ENCODE measurements at places on chromosomes 11 and 22. TPM values are rescaled to one million over a fixed set of nuclear protein-coding genes. Genes with fewer than 3 reads are reported as not detected.

INPP5J gene
- total RNA-seq, result not detected

- DNase-seq, result no peak
- H3K4me1 ChIP-seq, result peaks cover 6% of the 10 kb centered on the region
- H3K27me3 ChIP-seq, result no peaks in the 10 kb centered on the region
- H3K36me3 ChIP-seq, result peaks cover 22% of the 10 kb centered on the region
- no peak overlapping the region for H3K27ac ChIP-seq
- H3K4me3 ChIP-seq, result no peak overlapping the region
Observed at GRCh38 chr22:49604732-49605302, 222.9 kb downstream of the BRD1 start.

DNA sequence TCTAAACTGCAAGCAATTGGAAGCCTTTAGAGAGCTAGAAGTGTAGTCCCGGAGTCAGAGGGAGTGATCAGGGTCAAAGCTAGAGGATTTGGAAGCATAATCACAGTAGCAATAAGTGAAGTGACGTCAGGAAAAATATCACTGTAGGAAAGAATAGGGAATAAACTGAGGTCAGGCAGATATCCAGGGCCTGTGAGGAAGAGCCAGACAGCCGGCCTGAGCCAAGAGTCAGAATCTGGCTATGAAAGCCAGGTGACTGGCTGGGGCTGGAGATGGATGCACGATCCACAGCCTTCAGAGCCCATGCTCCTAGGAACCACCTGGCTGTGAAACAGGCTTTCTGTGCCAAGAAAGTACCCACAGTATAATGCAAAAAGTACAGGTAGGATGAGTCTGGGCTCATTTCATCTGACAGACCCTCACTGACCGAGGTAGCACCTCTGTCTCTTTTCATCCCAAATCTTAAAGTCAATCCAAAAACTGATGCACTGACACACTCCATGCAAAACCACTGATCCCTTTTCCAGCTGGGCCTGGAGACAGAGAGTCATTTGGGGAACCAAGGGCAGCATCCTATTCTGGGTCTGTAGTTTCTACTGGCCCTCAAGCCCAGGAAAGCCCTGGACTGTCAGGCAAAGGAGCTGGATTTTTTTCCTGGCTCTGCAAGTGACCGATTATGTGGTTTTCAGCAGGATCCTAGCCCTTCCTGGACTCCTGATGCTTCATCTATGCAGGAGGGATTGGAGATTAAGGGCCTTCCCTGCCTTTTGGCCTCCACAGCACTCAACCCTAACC lies 21.3 kb downstream of the TRIM66 start:
- no peak overlapping the region for H3K27ac ChIP-seq
- peaks cover 9% of the 10 kb centered on the region for H3K36me3 ChIP-seq
- H3K4me1 ChIP-seq, result peaks cover 1% of the 10 kb centered on the region
- no peaks in the 10 kb centered on the region for H3K27me3 ChIP-seq

DNA sequence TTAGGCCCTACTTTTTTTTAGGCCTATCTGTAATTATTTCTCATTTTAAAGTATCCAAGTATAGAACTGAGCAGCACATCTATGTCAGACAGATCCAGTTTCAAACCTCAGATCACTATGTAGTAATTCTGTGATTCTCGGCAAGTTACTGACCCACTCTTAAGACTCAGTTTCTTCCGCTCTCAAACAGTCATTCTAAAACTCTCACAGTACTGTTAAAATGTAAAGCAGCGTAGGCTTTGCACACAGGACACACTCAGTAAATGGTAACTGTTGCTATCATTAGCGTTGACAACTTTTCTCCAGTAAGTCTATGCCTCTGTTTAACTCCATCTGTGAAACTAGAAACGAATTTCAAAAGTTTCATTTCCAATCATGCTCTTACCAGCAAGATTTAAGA lies 277.1 kb downstream of the TTC28 start:
- H3K36me3 ChIP-seq, result no peaks in the 10 kb centered on the region
- H3K27me3 ChIP-seq, result no peaks in the 10 kb centered on the region
- no peak for DNase-seq
- peak overlapping the region; percentile 56 for H3K27ac ChIP-seq

- peaks cover 3% of the 10 kb centered on the region for H3K36me3 ChIP-seq
- peaks cover 27% of the 10 kb centered on the region for H3K4me1 ChIP-seq
- H3K4me3 ChIP-seq, result no peak overlapping the region
- no peak for DNase-seq
Observed at GRCh38 chr22:24481641-24482040, 13.5 kb upstream of the UPB1 start.

DNA sequence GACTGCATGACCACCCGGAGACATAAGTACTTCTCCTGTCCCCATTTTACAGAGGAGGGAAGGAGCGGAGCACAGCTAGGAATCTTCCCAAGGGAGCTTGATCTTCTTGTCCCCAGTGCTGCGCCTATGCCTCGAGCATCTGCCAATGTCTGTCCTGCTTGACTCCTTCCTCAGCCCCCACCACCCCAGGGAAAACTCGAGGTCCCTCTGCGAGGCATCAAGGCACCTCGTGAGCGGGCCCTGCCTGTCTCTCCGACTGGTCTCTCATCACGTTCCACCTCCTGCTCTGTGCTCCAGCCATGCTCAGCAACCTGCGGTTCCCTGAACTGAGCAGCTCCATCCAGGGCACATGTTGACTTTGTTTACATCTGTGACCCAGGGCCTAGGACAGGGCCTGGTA lies 2.5 kb downstream of the NCF4 start:
- peaks cover 51% of the 10 kb centered on the region for H3K36me3 ChIP-seq
- H3K4me3 ChIP-seq, result no peak overlapping the region
- peaks cover 65% of the 10 kb centered on the region for H3K4me1 ChIP-seq
- H3K27me3 ChIP-seq, result no peaks in the 10 kb centered on the region
- no peak for DNase-seq

DNA sequence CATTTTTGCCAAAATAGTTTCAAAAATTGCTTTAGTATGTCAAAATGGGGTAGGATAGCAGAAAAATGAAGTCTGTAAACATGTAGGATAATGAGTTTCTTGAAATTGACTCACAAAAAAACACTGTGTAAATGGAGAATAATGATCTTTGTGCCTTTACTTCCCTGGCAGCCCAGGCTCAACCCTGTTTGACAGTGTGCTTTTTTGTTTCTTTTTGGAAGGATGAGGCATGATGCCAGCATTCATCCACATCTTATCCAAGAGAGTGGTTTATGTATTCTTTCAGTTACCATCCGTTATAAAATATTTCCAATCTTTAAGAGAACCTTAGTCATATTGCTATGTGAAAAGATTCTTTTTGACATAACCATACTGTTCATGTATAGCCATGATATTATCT lies 70.6 kb downstream of the ARHGAP42 start:
- H3K36me3 ChIP-seq, result no peaks in the 10 kb centered on the region
- H3K27me3 ChIP-seq, result no peaks in the 10 kb centered on the region
- H3K4me3 ChIP-seq, result no peak overlapping the region
- no peak for DNase-seq

MS4A1 gene
- not detected for total RNA-seq

KCNK4 gene
- total RNA-seq, result 0.15 TPM

C1QTNF5 gene
- total RNA-seq, result not detected

GRCh38 chr11:119777940-119778339 lies 48.9 kb upstream of the NECTIN1 start:
- H3K27me3 ChIP-seq, result peaks cover 2% of the 10 kb centered on the region
- no peak overlapping the region for H3K27ac ChIP-seq
- H3K4me1 ChIP-seq, result no peaks in the 10 kb centered on the region
- H3K36me3 ChIP-seq, result no peaks in the 10 kb centered on the region

GRCh38 chr11:62905296-62905695 lies 15.9 kb downstream of the CHRM1 start:
- no peak overlapping the region for H3K4me3 ChIP-seq
- H3K27ac ChIP-seq, result no peak overlapping the region
- no peaks in the 10 kb centered on the region for H3K36me3 ChIP-seq
- no peak for DNase-seq
- H3K4me1 ChIP-seq, result peaks cover 26% of the 10 kb centered on the region

DNA sequence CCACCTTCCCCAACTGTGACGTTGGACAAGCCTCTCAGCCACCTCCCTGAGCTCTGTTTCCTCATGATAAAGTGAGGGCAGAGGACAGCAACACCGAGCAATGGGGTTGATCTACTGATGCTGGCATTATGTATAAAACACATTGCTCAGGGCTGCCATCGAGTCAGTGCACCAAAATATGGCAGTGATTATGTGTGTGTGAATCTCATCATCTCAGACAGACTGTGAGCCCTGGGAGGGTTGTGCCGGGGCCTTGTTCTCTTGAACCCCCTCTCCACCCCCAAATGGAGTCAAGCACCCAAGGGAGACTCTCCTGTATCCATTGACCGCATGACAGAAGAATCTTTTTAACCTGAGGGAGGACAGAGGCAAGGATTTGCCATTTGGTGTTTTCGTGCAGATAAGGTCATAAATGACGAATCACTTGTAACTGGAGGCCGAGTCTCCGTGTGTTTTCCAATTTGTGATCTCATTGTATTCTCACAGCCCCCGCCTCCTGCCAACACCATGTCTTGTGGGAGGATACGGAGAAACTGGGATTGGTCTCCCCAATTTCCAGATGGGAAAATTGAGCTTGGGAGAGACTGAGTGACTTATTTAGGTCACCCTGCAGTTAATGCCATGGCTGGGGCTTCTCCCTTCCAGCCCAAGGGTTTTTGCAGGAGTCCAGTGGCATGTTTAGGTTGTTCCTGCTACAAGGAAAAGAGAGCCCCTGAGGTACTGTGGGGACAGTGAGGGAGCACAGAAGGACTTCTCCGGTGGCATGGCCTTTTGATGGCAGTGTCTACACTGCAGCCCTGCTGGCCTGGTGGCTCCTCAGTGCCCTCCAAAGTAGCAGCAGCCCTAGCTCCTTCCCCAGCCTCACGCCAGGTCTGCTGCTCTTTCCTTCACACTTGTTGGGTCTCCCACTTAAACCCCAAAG lies 52.4 kb downstream of the CHRDL2 start:
- no peak overlapping the region for H3K27ac ChIP-seq
- H3K4me1 ChIP-seq, result no peaks in the 10 kb centered on the region
- H3K4me3 ChIP-seq, result no peak overlapping the region
- DNase-seq, result no peak

MAJIN gene
- 0.33 TPM for total RNA-seq

- H3K27ac ChIP-seq, result no peak overlapping the region
- H3K4me3 ChIP-seq, result no peak overlapping the region
- DNase-seq, result no peak
- no peaks in the 10 kb centered on the region for H3K4me1 ChIP-seq
- H3K27me3 ChIP-seq, result no peaks in the 10 kb centered on the region
Observed at GRCh38 chr11:91773090-91773489, 451.5 kb upstream of the FAT3 start.

- H3K4me3 ChIP-seq, result no peak overlapping the region
- no peak overlapping the region for H3K27ac ChIP-seq
- H3K4me1 ChIP-seq, result peaks cover 9% of the 10 kb centered on the region
Observed at GRCh38 chr11:57772562-57772961, 11.0 kb downstream of the CTNND1 start.

THAP12 gene
- 51.1 TPM for total RNA-seq

MFRP gene
- not detected for total RNA-seq

GRCh38 chr11:79971255-79971654 lies 530.4 kb upstream of the TENM4 start:
- H3K4me1 ChIP-seq, result no peaks in the 10 kb centered on the region
- H3K36me3 ChIP-seq, result no peaks in the 10 kb centered on the region
- DNase-seq, result no peak
- no peak overlapping the region for H3K27ac ChIP-seq
- no peaks in the 10 kb centered on the region for H3K27me3 ChIP-seq
- no peak overlapping the region for H3K4me3 ChIP-seq

DNA sequence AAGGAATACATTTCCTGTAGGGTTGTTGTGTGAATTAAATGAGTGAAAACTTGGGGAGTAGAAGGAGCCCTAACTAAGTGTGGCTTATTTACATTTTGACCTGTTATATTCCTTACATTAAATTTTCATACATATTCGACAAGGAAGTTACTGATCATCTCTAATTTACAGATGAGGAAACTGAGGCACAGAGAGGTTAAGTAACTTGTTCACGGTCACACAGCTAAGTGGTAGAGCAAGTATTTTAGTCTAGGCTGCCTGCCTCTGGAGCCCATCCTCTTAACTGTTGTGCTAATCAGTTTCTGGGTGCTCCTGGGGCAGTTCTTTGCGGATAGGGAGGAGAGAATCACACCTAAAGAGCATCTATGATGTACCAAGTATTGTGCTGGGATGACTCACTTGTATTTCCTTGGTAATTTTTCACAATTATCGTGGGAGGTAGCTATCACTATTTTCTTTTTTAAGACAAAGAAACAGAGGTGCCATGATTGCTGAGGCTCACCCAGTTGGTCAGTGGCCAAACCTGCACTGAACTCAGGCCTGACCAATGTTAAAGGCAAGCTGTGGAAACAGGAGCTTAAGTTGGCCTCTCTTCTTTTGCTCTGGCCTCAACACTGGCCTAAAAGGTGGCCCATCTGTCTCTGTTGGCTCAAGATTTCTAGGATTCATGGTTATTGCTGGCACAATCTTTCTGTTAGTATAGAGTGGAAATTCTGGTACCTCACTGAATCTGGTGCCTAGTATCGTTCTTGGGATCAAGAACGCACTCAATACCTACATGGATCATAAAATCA lies 2.9 kb upstream of the ELF5 start:
- peaks cover 10% of the 10 kb centered on the region for H3K27me3 ChIP-seq
- no peak overlapping the region for H3K4me3 ChIP-seq
- no peaks in the 10 kb centered on the region for H3K4me1 ChIP-seq
- no peak overlapping the region for H3K27ac ChIP-seq
- no peak for DNase-seq
- H3K36me3 ChIP-seq, result no peaks in the 10 kb centered on the region

DNA sequence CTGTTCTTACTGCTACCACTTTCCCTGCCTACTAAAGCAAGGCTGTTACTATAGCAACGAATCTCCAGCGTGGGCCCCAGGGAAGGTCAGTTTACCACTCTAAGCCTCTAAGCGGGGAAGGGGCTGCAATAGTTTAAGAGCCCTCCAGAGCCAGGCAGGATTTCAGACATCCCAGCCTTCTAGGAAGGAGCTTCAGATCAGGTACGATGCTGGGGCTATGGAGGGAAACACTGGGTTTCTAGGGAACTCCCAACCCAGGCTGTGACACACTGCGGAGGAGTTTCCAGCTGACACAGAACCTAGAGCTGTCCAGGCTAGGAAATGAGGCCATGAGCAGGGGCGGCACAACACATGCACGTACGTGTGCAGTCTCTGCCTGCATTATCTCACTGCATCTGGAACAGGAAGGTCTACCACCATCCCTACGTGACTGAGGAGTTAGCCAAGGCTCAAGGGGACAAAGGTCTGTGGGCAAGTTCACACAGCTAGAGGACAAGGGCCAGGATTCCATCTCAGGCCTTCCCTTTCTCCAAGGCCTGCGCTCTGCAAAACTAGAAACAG lies 20.4 kb downstream of the HPS4 start:
- H3K27ac ChIP-seq, result no peak overlapping the region
- H3K27me3 ChIP-seq, result no peaks in the 10 kb centered on the region
- peaks cover 3% of the 10 kb centered on the region for H3K4me1 ChIP-seq
- H3K4me3 ChIP-seq, result no peak overlapping the region

DNA sequence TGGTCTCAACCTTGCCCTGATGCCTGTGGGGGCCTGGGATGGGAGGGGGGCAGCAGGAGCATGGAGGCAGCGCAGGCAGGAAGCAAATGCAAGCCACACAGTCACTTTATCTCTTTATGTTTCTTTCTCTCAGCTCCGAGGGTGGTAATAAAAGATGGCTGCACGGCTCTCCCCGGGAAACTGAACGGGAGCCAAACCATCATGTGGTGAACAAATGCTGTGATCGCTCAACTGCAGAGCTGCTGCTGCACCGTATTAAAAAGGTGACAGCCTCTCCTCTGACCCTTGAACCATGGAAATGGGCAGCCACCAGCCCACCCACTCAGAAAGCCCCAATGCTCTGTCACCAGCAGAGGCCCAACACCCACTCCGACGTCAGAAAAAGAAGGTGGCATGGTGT lies 110.0 kb downstream of the TIMP3 start:
- DNase-seq, result no peak
- H3K36me3 ChIP-seq, result no peaks in the 10 kb centered on the region
- no peak overlapping the region for H3K4me3 ChIP-seq
- H3K4me1 ChIP-seq, result no peaks in the 10 kb centered on the region

OR6X1 gene
- not detected for total RNA-seq

PIK3IP1 gene
- total RNA-seq, result 56.4 TPM

All from activated CD4-positive, alpha-beta memory T cell treated with anti-CD3 and anti-CD28 coated beads, Interleukin-2, amount 10 ng/mL, durations not matched to agents 7 days and 5 days (primary cell).